ENCODE measurements at places on chromosomes 5 and 9.
A peak's percentile ranks its signal among the peaks of the same experiment; 100 is the strongest.

DNA sequence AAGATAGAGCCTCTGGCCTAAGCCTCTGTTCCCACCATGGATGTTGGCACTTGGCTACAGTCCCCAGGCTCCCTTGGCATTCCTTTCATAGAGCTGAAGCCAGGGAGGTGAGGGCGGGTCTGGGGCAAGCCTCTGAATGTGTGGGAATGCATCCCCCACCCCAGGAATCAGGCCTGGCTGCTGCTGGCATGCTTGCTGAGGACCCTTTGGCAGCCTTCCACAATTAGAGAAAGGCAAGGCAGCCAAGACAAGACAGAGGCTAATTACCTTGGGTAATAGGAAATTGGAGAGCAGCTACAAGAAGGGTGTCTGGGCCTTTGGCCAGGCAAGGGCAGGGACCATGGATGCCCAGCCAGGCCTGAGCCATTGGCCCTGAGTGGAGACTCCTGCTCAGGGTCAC, 204.4 kb upstream of the TRIM32 start:
- no peak for DNase-seq

DNA sequence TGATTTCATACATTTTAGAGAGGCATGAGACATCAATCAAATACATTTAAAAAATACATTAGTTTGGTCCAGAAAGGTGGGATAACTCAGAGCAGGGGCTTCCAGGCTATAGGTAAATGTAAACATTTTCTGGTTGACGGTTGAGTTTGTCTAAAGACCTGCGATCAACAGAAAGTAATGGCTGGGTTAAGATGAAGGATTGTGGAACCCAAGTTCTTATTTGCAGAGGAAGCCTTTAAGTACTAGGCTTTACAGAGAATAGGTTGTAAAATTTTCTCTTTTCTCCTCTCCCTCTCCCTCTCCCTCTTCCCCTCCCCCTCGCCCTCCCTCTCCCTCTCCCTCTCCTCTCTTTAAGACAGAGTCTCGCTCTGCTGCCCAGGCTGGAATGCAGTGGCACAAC, 50.8 kb downstream of the PTTG1 start:
- no peak for DNase-seq

- DNase-seq, result no peak
These were observed 4.0 kb downstream of the SQSTM1 start for GRCh38 chr5:179824745-179825112.

DNA sequence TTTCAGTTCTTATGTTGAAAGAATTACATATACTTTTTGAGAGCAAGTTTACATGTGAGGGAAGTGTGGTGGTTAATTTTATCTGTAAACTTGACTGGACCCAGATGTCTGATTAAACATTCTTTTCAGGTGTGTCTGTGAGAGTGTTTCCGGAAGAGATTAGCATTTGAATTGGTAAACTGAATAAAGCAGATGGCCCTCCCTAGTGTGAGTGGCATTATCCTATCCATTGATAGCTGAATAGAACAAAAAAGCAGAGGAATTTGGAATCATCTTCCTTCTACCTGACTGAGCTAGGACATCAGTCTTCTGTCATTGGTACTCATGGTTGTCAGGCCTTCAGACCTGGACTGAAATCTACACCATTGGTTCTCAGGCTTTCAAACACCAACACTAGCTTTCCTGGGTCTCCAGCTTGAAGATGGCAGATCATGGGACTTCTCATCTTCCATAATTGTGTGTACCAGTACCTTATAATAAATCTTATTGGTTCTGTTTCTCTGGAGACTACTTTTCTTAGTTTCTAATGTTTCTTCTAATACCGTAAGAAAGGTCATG, 36.6 kb downstream of the NREP start:
- DNase-seq, result no peak

DNA sequence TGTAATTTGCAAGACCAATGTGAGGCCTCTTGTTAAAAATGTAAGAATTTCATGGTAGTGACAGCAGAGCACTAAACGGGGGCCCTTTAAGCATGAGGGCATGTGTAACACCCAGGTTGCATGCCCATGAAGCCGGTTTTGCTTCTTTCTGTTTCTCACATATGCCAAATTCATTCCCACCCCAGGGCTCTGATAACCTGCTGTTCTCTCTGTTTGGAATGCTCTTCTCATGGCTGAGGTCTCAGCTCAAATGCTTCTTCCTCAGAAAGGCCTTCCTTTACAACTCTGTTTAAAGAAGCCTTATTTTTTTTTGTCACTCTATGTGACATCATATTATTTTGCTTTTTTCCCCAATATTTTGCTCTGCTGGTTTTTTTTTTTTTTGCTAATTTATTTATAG, 369.0 kb downstream of the KIAA0825 start:
- DNase-seq, result no peak

GRCh38 chr9:1837453-1838084, 177.6 kb upstream of the SMARCA2 start:
- DNase-seq, result peak; percentile 18

GRCh38 chr5:4613440-4613839, 526.7 kb upstream of the ADAMTS16 start:
- no peak for DNase-seq

DNA sequence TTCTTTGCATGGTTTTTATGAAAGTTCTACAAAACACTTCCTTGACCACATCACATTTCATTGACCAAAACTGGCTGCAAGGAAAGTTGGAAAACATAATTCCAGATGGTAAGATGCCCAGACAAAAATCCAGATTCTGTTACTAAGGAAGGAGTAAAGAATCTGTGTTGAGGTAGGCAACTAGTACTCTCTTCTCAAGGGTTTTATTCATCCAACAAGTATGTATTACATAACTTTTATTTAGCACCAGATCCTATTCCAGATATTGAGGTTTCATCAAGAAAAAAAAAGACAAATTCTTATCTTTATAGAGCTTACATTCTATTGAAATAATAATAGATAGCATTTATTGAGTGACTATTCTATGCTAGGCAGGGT, 43.2 kb upstream of the UGCG start:
- no peak for DNase-seq

DNA sequence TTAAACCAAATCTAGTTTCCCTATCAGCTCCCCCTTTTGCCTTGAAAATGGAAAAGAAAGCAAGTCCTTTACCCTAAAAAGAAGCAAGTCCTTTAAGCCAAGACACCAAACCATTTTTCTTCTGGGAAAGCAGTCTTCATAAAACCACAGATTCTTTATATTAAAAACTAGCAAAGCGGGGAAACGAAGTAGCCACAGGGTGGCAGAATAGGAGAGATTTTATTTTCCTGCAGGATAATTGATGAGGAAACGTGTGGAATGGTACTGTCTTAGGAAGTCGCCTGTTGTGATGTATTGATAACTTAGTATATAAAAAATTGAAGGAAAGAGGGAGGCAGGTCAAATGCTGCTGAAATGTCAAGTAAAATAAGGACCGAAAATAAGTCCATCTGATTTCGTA, 41.1 kb downstream of the ZNF883 start:
- no peak for DNase-seq

DNA sequence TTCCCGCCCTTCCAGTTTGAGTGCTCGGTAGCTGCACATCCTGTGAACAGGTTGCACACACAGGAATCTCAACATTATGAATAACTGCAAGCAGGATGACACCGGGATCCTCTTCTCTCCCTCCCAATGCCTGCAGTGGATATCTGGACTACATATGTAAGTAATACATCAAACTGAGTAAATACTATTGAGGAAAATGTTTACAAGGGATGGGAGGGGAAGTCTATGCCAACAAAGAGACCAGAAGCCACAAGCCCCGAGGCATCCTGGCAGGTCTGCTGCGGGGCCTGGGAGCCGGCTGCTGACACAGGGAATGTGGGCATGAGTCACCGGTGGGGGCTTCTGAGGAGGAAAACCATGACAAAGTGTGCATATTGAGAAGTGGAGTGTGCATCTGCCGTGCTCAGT, 8.6 kb upstream of the ANKRD33B start:
- no peak for DNase-seq

- peak; percentile 56 for DNase-seq
These were observed 38.4 kb downstream of the PRKACG start for GRCh38 chr9:68975365-68976043.

- peak; percentile 54 for DNase-seq
These were observed 300.7 kb upstream of the IZUMO3 start for GRCh38 chr9:24846248-24846912.

- no peak for DNase-seq
These were observed 143.4 kb upstream of the CDH6 start for GRCh38 chr5:31049936-31050704.

All from MV-4-11 (cell line).